ENCODE measurements at places on chromosomes 2 and 18. TPM values are rescaled to one million over a fixed set of nuclear protein-coding genes. Genes with fewer than 3 reads are reported as not detected.

FRZB gene
- total RNA-seq = 0.44 TPM

ALPP gene
- total RNA-seq = under 0.01 TPM

SGPP2 gene
- not detected for total RNA-seq

ST8SIA5 gene
- 0.15 TPM for total RNA-seq

GPBAR1 gene
- total RNA-seq = not detected

GGCX gene
- total RNA-seq = 76.6 TPM

WDFY1 gene
- 97.3 TPM for total RNA-seq

MOCOS gene
- 5.5 TPM for total RNA-seq

NPPC gene
- not detected for total RNA-seq

SULT1C2 gene
- total RNA-seq = 0.44 TPM

NOSTRIN gene
- total RNA-seq = 0.33 TPM

PPP4R3B gene
- total RNA-seq = 53.2 TPM

TUBA4B gene
- not detected for total RNA-seq

FOXD4L1 gene
- 0.17 TPM for total RNA-seq

LRP2 gene
- not detected for total RNA-seq

REG1A gene
- total RNA-seq = not detected

AAMP gene
- 157 TPM for total RNA-seq

CFAP65 gene
- total RNA-seq = not detected

PIEZO2 gene
- total RNA-seq = 3.0 TPM

EVX2 gene
- not detected for total RNA-seq

SH2D6 gene
- not detected for total RNA-seq

NR4A2 gene
- total RNA-seq = 0.33 TPM

NMUR1 gene
- 0.17 TPM for total RNA-seq

SS18 gene
- total RNA-seq = 103 TPM

MERTK gene
- total RNA-seq = 0.29 TPM

NTSR2 gene
- total RNA-seq = not detected

CHRND gene
- not detected for total RNA-seq

FBXO15 gene
- 1.2 TPM for total RNA-seq

DAPL1 gene
- total RNA-seq = not detected

TPGS2 gene
- 180 TPM for total RNA-seq

POU3F3 gene
- not detected for total RNA-seq

SOS1 gene
- total RNA-seq = 30.0 TPM

EPG5 gene
- total RNA-seq = 79.1 TPM

CRYGC gene
- not detected for total RNA-seq

PAX8 gene
- 1.5 TPM for total RNA-seq

LRPPRC gene
- total RNA-seq = 74.2 TPM

CYBRD1 gene
- total RNA-seq = 497 TPM

EFEMP1 gene
- 627 TPM for total RNA-seq

GKN2 gene
- not detected for total RNA-seq

COL4A3 gene
- total RNA-seq = 0.17 TPM

ALK gene
- under 0.01 TPM for total RNA-seq

ZNF892 gene
- total RNA-seq = 7.9 TPM

HRH4 gene
- under 0.01 TPM for total RNA-seq

RAMP1 gene
- total RNA-seq = 2.6 TPM

SPC25 gene
- total RNA-seq = not detected
